ENCODE measurements at places on chromosomes 2 and 18. TPM values are rescaled to one million over a fixed set of nuclear protein-coding genes. Genes with fewer than 3 reads are reported as not detected.

GKN1 gene
- polyA plus RNA-seq = not detected

GRCh38 chr2:177501186-177501585, 108.6 kb downstream of the AGPS start:
- DNase-seq = no peak

DNA sequence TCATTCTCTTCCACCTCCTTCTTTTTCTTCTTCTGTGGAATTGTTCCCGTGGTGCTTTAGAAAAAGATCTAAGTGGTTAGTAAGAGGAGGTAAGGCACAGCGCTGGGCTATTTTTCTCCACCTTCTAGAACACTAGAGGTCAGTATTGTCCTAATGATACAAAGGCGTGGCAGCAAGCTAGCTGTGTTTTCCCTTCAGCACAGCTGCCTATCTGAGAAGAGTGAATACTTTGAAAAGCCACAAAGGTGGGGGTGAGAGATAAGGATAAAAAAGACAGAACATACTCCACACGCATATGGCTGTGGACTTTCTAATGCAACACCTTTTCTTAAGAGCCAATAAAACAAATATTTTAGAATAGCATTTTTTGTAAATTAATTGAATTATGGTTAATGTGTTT, 2.1 kb downstream of the CNTNAP5 start:
- DNase-seq = peak; percentile 41

DNA sequence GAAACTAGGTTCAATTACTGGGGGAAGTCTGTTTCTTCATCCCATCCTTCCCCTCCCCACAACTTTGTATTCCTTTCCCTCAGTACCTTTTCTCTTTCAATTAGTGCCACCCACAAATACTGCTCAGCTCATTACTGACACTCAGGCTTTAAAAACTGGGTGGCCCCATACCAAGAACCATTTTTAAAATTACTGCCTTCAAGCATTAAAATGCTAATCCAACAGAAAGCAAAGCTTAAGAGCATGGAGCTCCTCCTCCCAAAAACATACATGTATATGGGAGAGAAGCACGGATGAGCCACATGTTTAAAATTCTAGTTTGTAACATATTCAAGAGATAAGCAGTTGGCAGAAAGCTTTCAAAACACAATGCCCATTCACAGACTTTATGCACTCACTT, 44.0 kb downstream of the IRS1 start:
- DNase-seq = no peak

DNA sequence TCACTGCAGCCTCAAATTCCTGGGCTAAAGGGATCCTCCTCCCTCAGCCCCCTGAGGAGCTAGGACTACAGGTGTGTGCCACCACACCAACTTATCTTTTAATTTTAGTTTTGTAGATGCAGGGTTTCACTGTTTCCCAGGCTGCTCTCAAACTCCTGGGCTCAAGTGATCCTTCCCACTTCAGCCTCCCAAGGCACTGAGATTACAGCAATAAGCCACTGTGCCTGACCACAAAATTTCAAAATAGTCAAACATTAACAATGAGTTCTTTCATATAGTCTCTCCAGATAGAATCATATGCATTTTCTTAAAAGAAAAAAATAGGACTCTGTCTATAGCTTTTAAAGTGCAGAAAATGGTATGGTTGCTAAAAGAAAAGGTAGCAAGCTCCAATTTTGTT, 24.9 kb upstream of the PID1 start:
- no peak for DNase-seq
